ENCODE measurements at places on chromosomes 11 and 22.

DNA sequence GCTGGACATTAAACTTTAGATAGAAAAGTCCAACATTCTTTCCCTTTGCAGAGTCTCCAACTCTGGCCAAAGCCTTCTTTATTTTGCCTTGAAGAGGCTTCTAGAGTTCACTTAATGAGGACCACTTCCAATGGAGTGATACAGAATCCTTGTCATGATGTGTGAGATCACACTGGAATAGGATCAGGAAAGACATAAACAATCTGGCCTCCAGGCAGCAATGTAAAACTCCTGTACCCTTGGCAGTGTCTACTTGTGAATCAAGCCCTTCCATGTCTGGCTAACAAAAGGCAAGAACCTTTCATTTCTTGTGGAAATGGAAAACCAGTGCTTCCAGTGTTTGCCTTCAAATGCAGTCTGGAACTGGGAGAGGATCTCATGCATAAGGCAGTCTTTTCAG, 56.5 kb upstream of the FIBIN start:
- no peak for DNase-seq

DNA sequence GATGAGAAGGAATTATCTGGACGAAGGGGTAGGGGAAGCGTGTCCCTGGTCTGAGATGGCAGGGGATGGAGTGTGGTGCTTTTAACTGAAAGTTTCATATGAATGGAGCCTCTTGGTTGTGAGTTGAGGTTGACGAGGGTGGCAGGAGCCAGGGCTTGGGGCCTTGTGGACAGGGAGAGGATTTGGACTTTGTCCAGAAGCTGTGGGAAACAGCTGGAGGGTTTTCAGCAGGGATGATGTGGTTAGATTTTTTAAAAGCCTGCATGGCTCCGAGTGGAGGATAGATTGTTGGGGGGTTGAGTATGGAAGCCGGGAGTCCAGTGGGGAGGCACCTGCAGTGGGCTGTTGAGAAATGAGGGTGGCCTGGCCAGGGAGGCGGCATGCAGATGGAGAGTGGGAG, 24.8 kb downstream of the MYO7A start:
- DNase-seq, result no peak

GRCh38 chr11:76724171-76724768, 53.7 kb upstream of the LRRC32 start:
- no peak for DNase-seq

DNA sequence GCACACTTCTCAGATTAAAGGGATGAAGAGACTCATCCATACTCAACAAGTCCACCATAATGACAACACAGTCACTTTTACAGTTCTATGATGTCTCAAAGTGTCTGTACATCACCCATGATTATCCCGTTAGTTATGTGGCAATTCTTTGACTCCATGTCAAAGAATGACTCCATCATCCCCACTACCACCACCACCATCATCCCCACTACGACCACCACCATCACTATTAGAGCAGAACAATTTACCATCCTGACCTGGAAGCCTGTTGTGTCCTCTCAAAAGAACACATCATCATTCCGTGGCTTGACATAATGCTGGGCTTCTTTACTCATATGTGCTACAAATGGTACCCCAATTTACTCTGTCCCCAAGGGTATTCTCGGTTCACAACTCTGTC, 13.7 kb downstream of the PRR5L start:
- DNase-seq, result no peak

DNA sequence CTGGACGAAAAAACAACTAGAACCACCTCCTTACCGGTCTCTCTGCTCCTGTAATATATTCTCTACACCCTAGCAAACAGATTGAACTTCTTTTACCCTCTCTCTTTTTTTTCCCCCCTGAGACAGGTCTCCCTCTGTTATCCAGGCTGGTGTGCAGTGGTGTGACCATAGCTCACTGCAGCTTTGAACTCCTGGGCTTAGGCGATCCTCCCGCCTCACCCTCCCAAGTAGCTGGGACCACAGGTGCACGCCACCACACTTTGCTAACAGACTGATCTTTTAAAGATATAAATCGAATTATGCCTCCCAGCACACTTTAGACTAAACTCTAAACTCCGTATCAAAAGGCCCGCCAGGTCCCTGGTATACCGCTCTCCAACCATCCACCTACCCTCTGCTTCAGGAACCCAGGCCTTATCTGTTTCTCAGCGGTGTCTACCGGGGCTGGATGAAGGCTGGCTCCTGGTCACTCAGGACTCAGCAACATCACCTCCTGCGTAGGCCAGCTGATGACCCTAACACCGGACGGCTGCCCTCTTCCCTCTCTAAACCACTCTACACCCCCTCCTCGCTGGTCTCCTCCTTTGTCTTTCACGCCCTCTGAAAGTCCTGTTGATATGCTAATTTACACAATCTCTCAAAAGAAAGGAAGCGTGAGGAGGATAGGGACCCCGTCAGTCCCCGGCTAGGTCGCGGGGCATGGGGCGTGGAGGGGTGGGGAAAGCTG, 745 bp downstream of the C22orf39 start:
- no peak for DNase-seq

GRCh38 chr11:29432719-29433325, 584.0 kb downstream of the KCNA4 start:
- no peak for DNase-seq

DNA sequence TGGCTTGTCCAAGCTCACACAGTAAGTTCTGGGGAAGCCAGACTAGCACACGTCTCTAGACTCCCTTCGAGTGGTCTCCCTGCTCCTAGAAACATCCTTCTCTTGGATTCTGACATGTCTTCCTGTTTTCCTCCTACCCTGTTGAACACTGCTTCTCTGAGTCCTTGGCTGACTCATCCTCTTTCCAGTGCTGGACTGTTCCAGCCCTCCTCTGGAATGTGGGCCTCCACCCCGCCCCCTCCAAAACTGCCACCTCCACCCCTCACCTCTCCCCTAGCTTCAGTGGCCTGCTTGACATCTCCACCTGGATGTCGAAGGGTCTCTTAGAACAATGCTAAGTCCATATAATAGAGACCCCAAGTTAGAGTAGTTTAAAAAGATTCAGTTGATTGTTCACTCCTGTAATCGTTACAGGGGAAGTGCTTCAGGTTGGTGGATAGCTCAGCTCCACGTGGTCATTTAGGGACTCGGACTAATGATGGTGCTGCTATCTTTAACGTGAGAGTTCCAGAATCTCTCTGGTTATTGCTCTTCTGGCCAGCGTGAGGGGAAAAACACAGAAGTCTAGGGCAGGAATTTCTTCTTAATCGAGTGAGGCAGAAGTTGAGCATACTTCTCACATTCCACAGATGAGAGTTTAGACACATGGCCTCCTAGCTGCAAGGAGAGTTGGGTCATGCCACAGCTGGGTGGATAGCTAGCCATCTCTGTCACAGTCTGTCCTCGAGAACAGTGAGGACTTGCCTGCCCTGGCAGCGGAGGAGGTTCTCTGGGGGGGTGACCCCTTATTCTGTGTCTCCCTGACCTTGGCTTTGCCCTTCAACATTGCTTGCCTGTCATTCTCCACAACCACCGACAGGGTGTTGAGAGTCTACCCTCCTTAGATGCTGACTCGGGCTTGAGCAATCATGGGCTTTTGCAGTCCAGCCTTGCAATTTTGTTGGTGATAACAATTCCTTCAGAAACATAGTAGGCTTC, 4.7 kb upstream of the C11orf96 start:
- DNase-seq, result no peak

DNA sequence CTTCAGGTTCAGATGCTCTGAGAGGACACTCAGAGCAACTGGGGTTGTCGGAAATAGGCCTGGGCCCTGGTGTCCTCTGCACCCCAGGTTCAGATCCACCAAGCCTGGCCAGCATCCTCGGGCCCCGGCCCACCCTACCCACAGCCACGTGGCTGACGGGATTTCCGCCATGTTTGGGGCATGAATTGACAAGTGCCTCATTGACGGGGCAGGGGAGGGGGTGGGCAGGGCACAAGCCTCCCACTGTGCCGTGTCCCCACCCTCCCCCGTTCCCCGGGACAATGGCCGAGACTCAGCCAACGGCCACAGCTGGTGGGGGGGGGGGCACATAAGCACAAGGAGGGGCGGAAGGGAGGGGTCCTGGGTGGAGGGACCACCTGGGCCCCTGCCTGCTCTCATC, 8.5 kb downstream of the MYRF start:
- no peak for DNase-seq

GRCh38 chr22:20251981-20252380, 16.1 kb downstream of the RTN4R start:
- DNase-seq, result no peak

DNA sequence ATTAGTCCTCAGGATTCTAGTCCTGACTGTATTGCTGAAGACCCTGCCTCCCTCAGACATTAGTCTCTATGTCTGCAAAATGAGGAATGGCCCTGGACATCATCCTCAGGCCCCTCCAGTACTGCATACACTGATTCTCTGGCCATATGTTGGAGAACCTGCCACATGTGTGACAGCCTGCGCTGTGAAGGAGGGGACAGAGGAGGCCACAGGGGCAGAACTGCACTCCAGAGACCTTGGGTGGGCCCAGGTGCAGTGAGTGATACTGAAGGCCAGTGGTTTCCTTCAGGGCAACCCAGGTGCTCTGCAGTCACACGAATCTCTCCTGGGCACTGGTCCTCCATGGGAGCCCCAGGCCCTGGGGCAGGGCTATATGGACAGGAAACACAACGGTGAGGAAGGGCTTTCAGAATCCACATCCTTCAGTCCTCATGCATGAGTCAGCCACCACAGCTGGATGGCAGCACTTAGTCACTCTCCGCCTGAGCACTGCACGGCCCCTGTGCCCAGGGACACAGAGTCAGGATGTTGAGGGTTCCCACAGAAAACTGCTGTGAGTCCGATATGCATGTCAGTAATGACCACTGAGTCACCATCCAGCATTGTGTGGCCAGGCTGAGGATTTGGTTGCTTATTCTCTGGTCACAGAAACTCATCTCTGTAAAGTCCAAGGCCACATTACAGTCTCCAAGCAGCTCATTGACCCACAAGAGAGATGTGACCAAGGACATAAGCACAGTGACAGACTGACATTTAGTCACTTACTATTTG, 39.7 kb downstream of the ME3 start:
- DNase-seq, result no peak

DNA sequence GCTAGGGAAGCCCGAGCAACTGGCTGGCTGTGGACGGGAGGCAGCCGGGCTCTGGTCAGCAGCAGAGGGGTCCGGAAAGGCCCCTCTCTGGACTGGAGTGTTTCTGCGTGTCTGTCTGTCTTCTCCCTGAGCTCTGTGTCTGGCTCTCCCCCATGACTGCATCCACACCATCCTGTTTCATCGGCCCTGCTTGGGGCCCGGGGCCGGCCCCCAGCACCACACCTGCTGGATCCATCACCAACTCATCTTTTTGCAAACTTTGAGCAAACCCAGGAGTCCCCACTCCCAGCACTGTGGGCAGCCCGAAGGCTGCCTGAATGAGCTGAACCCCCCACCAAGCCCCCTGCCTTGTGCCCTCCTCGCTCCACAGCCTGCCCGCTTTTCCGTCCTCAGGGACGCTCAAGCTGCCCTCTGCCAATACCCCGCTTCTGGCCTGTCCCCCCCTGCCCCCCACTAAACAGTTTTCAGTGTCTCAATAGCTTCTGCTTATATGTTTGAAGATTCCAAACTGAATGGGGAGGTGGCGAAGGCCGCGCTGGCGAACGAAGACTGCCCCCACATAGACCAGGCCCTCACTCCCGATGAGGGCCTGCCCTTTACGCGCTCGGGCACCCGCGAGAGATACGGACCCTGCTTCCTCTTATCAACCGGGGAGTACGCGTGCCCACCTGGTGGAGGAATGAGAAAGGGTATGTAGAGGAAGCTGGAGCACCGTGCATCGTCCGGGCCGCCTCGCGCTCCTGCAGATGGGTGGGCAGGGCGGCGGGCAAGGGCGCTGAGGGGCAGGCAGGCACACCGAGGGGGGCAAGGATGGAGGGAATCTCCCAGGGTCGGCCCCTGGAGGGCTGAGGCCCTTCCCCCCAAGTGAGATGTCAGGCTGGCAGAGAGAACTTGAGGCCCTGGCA, 44.6 kb downstream of the KCNC1 start:
- no peak for DNase-seq

DNA sequence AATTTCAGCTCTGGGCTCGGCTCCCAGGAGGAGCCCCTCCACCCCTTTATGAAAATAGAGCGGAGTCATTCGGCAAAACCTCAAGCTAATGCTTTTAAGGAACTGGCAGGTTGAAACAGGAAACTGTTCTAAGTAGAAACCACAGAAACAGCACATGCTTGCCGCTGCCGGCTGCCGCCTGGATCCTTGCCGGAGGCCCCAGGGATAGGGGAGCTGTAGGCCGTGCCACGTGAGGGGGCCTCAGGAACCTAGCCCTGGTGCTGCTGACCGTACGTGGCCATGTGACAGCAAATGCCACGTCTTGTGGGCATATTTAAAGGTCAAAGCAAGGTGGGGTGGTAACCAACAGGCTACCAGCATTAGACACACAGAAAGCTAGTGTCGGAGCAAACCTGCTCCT, 77.9 kb upstream of the TIMP3 start:
- DNase-seq, result no peak

DNA sequence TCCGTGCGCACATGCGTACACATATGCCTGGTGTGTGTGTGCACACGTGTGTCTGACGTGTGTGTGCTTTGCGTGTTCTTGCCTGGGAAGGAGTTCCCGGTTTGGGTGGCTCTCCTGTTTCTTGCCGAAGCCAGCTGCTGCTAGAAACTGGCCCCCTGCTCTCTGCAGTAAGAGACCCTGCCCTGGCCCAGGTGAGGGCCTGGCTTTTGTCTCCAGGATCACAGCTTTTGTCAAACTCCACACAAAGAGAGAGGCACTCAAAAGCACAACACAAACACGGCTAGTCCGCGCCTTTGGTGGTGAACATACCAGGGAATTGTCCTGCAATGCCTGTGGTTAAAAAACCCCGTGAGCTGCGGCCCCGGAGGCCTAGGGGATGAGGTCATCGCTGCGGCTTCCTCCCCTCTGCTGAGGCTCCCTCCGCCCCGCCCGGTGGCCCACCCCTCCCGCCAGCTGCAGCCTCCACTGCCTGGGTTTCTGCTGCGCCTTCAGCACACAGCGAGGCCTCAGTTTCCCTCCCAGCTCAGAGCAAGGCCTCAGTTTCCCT, 88.9 kb downstream of the KCNQ1 start:
- no peak for DNase-seq

DNA sequence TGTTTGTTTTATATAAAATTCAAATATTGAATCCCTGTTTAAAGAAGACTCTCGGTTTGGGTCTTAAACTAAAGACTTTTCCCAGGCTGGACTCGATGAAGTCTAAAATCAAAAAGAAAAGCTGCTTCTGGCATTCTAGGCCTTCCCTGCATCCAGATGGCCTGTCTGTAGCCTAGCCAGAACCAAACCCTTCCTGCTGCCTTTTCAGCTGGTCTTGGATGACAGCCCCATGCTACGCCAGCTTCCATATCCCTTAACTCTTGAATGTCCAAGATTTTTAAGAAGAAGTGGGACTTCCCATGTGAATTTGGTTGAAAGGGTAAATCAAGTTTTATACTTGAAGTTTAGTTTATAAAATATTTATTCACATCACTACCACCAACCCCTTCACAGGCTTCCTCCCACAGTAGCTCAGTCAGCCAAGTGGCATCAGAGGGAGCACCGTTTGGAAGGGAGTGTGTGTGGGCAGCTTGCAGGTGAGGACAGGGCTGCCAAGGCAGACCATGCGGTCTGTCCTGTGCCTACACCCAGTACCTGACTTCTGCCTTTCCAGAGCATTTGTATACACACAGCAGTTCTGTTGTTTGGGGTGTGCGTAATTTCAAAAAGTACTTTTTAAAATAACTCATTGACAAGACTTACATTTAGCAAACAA, 18.2 kb upstream of the PSMA1 start:
- DNase-seq, result no peak

- peak; percentile 76 for DNase-seq
Observed at GRCh38 chr11:118930094-118930712, 4.5 kb upstream of the BCL9L start.

- DNase-seq, result no peak
Observed at GRCh38 chr22:23655891-23656475, 23.9 kb upstream of the DRICH1 start.

- no peak for DNase-seq
Observed at GRCh38 chr11:66366844-66367477, 4.6 kb downstream of the SLC29A2 start.
